ENCODE measurements at places on chromosomes 4 and X.

- peak; percentile 73 for DNase-seq
Measured at GRCh38 chrX:72121383-72121782, 10.3 kb downstream of the RTL5 start.

DNA sequence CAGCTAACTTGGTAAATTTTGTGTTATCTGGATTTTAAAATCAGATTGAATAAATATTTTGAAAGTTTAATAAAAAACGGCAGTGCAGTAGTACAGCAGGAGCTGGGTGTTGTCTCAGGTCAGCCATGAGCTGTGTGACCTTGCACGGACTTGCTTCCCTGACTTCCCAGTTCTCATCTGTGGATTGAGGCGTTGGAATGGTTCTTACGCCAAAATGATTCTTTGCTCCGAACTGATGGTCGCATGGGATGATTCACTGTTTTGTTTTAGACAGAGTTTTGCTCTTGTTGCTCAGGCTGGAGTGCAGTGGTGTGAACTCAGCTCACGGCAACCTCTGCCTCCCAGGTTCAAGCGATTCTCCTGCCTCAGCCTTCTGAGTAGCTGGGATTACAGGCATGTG is 45.0 kb downstream of the RGS12 start:
- no peak for DNase-seq

DNA sequence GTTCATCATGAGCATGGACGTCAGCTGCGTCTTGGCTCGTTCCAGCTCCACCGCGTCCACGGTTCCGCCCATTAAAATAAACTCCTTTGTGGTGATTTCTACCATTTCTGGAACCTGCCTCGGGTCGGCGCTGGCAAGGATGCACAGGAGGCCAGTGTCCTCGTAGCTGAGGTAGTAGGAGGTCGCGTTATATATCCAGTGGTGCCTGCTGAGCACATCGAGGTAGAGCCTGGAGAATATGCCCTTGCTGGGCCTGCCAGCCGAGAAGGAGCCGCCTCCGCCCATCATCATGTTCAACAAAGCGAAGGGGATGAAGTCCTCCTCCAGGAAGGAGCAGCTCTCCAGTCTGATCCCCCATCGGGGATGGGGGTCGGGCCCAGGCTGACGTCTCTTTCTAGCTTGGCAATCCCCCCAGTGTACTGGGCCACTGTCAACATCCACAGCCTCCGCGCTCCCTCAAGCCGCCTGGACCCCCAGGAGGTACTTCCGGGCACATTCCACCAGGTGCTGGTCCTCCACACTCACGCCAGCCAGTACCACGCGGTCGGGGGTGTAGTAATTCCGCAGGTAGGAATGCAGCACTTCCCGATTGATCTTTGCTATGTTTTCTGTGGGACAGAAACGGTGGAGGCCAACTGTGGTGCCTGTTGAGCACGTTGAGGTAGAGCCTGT is 120.9 kb upstream of the GRID2 start:
- DNase-seq = no peak

GRCh38 chr4:145427221-145427620 is 54.4 kb upstream of the SMAD1 start:
- DNase-seq = no peak

- peak; percentile 20 for DNase-seq
Measured at GRCh38 chr4:122218762-122219161, 66.6 kb downstream of the BLTP1 start.

- no peak for DNase-seq
Measured at GRCh38 chrX:8730812-8731558, 952 bp downstream of the ANOS1 start.
